SIG-M5 (cell line): ENCODE measurements at places on chromosomes 5 and 9.

GRCh38 chr9:111074395-111074794 is 36.1 kb upstream of the LPAR1 start:
- DNase-seq = no peak

- DNase-seq = no peak
These were observed 104.3 kb upstream of the MAP3K1 start for GRCh38 chr5:56710826-56711590.

- DNase-seq = no peak
These were observed 19.7 kb downstream of the ANXA2R start for GRCh38 chr5:43020399-43020746.

- no peak for DNase-seq
These were observed 7.6 kb downstream of the TTC39B start for GRCh38 chr9:15299374-15299939.

DNA sequence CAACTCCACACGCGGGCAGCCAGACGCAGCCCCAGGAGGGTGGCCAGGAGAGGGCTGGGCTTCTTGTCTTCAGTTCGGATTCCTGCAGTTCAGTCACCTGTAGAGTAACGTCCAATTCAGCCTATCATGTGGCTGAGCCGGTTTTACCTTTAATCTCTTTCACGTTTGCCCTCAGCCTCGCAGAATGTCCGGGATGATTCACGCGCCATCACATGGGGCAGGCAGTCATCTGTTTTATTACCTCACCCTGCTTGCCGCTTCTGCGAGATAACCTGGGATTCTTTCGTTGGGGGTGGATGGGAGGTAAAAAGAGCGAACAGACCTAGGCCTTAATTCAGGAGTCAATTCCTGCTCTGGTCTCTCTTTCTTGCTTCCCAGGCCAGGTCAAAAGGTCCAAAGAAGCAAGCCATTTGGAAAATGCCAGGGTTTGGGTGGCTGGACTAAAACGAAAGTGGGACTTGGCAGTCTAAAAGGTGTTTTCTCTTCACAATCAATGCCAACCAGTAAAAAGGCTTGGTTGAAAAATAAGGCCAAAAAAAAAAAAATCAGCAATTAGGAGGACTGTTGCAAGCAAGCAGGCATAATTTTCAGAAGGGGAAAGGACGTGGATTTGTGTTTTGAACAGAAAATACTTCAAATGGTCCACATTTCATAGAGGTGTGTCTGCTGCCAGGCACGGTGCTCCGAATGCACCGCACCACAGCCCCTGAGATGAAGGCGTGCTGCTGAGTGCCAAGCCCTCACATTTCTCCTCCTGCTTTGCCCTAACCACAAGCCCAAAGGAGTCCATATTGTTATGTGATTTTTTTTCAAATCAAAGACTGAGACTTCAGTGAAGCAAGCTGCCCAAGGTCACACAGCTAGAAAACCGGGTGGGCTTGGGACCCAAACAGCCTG is 2.8 kb upstream of the WWC1 start:
- DNase-seq = no peak

GRCh38 chr9:137115394-137116026 is 977 bp upstream of the DPP7 start:
- DNase-seq = no peak

GRCh38 chr9:27367921-27368315 is 71.0 kb upstream of the EQTN start:
- DNase-seq = no peak

- DNase-seq = no peak
These were observed 125.8 kb downstream of the DTWD2 start for GRCh38 chr5:118862596-118862995.

DNA sequence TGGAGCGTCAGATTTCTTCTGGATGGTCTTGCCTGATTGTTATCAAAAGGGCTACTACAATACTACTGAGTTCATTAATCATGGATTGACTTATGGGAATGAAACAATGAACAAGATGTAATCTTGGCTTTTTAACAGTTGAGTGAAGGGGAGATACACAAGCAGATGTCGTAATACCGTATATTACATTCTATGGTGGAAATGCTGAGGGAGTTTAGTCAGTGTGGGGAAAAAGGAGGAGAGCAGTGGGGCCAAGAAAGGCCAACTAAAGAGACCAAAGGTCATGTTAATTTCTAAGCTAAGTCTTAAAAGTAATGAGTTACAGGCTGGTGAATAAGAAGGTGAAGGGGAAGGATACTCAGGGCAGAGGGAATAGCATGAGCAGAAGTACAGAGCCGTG is 29.0 kb upstream of the PSAT1 start:
- DNase-seq = no peak

- no peak for DNase-seq
These were observed 61.6 kb upstream of the ERCC6L2 start for GRCh38 chr9:95813923-95814322.

- no peak for DNase-seq
These were observed 116.9 kb downstream of the NPR3 start for GRCh38 chr5:32827981-32828380.

GRCh38 chr9:22160221-22160620 is 151.1 kb upstream of the CDKN2B start:
- peak; percentile 1 for DNase-seq

DNA sequence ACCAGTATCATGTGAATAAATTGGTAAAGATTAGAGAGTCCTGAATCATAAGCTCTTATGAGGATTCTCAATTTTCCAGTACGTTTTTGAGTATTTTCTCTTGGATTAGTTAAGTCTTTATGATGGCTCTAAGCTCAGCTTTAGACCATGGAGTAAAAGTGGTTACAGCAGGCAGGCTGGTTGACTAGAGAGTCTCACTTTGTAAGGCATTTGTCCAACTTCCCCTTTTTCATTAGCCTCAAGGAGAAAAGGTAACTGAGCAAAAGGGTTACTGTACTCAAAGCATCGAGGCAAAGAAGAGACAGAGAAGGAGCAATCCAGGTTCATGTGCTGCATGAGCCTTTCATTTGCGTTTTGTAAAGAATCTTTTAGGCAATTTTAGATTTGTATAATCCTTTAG is 8.5 kb downstream of the NOP16 start:
- DNase-seq = no peak

DNA sequence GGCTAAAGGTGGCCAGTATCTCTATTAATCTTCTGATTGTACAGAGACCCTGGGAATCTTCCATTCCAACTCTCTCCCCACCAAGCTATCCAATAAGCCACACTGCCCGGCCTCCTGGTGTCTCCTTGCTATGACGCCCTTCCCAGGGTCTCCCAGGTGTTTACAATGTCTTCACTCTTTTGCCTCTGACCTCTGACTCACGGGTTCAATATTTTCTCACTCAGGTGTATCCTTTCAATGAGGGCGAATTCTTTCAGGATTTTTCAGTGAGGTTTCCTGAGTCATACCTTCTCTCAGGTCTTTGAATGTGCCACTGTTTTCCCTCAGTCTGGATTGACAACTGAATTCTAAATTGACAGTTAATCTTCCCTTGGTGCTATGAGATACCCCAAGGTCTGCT is 53.7 kb upstream of the IRX4 start:
- no peak for DNase-seq

DNA sequence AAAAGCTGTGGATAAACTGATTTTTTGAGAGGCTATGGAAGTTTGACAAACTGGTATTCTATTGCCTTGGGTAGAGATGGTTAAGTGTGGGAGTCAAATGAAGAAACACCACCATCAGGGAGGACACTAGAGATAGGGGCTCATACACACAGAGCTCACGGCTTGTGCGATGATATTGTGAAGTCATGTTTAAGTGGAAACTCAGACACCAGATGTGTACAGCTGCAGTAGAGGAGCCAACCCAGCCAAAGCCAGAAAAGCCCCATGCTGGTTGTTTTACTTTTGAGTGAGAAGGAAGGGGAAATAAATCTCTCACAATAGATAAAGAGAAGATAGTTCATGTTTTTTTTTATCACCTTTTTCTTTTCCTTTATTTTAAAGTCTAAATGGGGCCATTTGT is 377.7 kb downstream of the DMRT2 start:
- DNase-seq = no peak

DNA sequence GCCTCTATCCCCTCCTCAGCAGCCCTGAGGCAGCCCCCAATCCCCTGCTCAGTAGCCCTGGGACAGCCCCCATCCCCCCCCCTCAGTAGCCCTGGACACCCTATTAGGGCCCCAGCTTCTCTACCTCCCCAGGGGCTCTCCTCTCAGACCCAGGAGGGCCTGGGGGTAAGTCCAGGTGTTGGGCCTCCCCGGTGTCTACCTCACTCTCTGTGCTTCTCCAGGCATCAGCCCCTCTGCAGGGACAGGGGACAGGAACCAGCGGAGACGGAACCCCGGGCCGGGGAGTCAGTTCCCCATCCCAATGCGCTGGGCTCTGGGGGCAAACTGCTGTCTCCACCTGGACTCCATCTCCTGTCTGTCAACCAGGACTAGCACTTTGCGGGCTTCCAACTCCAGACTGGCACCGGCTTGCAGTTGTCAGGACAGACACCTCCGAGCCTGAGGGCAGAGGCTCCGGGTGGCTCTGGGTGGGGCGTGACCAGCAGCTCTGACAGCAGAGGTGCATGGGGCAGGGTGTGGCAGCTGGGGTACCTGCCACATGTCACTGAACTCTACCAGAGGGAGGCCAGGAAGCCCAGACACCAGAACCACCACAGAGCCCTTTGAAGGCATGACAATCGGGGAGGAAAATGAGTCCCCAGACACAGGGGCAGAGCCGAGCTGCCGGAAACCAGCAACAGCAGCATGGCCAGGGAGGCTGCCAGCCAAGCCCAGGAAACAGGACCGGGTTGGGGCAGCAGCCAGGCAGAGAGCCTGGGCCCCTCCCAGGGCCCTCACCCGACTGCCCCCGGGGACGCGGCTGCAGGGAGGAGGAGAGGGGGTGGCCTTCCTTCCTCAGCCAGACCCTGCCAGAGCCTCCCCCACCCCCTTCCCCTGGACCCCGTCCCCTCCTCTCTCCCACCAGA is 17.7 kb upstream of the UBAC1 start:
- DNase-seq = no peak

GRCh38 chr5:36606428-36607113 is at the start of gene SLC1A3:
Gene SLC1A3 (plus strand): TSS chr5:36606606. CDS start chr5:36608424, 1,818 bp downstream.
- no peak for DNase-seq

DNA sequence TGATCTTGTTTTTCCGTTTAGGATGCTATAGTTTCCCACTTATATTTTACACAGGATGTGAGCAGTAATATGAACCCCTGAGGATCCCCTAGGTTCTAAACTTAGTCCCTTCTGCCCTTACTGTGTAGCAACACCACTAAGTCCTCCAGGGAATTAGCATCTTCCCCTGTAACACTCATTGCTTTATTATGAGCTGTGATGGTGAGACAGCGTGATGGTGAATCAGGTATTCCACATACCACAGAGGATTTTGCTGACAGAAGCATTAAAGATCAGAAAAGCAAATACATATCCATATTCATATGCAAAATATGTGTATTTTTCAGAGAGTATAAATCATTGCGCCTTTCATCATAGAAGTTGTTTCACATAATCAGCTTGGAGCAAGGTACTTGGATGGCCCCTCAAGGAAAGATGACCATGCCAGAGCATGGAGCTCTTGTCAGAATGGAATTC is 317.0 kb downstream of the ICE1 start:
- DNase-seq = no peak

DNA sequence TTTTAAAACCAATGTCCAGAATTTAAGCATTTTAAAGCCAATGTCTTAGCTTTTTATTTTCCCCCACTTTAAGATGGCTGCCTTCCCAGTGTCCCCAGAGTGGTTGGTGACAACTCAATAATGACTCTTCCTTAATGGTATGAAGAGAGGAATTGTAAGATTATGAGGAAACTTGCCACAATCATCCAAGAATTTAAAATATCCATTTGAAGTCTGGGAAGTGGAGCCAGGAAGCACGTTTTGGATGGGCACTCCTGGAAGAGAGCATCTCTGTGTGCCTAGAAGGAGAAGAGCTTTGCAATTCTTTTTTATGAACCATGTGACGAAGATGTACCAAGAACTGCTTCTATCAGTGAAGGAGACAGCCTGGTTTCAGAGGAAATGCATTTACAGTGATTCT is 11.3 kb upstream of the IGFBPL1 start:
- no peak for DNase-seq

GRCh38 chr9:79222483-79222882 is 349.3 kb upstream of the TLE4 start:
- DNase-seq = no peak

- DNase-seq = no peak
These were observed 28.8 kb downstream of the LHX2 start for GRCh38 chr9:124040186-124040931.

DNA sequence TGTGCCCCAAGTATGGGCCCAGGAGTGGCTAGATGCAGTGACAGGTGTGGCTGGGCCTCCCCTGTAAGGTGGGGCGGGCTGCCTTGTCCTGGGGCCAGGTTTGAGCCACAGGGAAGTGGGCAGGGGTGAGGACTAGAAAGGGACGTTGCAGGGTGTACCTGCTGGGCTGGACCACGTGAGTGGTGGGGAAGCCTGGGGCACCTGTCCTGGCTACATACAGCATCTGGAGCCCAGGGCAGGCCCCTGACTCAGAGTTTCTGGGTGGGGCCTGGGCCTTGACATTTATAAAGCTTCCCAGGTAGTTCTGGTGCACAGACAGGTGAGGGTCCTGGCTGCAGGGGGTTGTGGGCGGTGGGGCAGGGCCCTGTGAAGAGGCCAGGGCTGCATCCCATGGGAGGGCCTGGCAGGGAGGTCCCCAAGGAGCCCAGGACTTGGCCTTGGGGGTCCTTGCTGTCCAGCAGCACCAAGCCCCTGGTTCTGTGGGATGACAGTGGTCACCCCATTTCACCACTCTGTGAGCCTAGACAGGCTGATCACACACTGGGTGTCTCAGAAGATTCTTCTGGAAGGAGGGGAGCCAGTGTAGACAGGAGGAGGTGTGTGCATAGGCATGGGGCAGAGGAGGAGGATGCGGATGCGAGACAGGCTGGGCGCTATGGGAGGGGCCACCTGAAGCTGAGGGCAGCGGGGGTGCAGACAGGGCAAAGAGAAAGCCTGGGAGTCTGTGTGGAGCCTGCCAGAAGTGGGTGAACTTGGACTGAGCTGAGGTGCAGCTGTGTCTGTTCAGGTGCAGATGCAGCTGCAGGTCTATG is 94.0 kb downstream of the PHF2 start:
- DNase-seq = no peak

GRCh38 chr5:143073766-143074165 is 303.6 kb downstream of the ARHGAP26 start:
- no peak for DNase-seq
